BE2C (cell line): ENCODE measurements at places on chromosomes 3 and 15.

- no peak for DNase-seq
Observed at GRCh38 chr15:92524874-92525565, 130.6 kb downstream of the FAM174B start.

DNA sequence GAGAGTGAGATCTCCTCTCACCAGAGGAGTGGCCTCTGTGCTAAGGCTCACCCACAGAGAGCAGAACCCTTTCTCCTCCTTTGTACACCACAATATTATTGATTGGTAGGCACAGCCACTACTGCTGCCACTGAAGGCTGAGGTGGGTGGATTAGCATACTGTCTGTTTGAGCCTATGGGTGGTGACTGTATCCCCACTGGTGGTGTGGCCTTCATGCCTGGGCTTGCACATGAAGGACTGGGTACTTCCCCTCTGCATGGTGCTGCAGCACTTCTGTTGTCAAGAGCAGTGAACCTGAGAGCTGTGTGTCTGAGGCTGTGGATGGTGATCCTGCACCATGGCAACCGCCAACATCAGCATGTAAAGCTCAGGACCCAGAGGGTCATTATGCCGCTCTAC lies 35.7 kb upstream of the NECTIN3 start:
- DNase-seq = no peak

GRCh38 chr3:21520106-21520963 lies 230.7 kb downstream of the ZNF385D start:
- DNase-seq = no peak

DNA sequence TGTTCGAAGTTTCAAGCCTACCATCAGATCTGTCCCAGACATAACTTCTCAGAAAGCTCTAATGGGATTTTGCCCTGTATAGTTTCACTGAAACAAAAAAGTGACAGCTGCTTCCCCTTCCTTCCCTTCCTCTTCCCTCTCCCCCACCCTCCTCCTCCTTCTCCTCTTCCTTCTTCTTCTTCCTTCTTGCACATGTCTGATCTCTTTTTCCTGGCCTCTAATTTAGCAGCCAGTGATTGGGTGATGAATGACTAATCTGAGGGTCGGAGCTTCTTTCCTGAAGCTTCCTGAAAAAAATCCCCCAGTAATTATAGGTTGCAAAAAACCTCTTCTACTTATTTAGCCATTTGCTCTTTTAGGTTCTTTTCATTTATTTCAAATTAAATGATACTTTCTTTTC lies 168.7 kb downstream of the POTEB3 start:
- DNase-seq = no peak

GRCh38 chr3:110174908-110175307 lies 837.6 kb upstream of the DPPA4 start:
- DNase-seq = no peak

- DNase-seq = no peak
Observed at GRCh38 chr15:86375733-86376280, 296.1 kb downstream of the AGBL1 start.

DNA sequence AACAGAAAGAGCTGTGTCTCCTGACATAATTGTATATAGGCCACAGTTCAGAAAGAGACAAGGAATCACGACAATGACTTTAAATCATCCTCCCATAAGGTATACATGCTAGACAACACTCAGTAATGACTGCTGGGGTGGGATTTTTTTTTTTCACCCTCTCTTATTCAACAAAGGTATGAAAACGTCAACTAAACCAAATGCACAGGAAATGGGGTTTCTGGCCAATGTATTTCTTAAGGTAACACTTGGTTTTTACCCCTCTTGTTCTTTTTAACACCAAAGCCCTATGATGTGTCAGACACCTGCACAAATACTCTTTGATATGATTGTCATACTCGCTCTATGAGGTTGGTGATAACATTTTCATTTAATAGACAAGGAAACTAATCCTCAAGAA lies 78.3 kb downstream of the MCF2L2 start:
- DNase-seq = no peak

- no peak for DNase-seq
Observed at GRCh38 chr3:121817753-121818152, 17.1 kb downstream of the IQCB1 start.

DNA sequence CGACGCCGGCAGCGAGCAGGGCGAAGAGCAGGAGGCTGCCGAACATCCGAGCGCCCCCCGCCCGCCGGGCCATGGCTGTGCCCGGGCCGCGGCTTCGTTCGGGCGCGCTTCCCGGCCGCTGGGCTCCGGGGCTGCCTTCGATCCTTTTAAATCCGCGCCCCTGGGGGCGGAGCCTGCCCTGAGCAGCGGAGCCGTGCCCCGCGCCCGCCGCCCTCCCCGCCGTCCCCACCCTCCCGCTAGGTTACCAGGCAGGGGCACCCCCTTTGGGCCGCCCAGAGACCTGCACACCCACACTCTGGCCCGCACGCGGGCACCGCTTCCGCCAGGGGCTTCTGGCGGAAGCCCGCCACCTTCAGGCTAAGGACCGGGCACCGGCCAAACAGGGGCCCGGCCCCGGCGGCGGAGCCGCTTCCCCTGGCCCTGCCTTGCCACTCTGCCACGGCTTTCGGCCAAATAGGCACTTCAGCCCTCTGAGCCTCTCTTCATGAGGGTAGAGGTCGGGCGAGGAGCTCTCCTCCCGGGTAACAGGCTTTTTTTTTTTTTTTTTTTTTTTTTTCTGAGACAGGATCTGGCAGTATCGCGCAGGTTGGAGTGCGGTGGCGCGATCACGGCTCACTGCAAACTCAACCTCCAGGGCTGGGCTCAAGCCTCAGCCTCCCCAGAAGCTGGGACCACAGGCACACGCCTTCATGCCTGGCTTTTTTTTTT lies at the start of gene NMB:
NMB (minus strand) TSS at position 120 of the 708 bp plus-strand sequence; CDS start at position 73, 47 bp downstream.
- peak; percentile 96 for DNase-seq

DNA sequence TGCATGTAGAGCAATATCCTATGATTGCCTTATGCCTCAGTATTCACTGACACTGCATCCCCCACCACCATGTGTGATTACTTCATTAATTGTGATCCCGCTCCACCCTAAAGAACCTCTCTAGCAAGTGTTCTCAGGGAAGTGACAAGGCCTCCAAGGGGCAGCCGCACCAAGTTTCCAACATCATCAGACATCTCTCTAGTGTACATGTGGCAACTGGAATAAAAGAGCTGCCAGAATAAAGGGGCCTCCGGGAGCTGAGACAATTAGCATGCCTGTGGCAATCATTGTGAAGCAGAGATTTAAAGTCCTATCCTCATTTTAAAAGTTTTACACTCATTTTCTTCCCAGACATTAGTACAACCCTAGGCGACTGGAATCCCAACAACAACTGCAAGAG lies 902.1 kb upstream of the SEMA6D start:
- DNase-seq = no peak

- DNase-seq = no peak
Observed at GRCh38 chr15:76270876-76271275, 40.4 kb downstream of the ETFA start.

- no peak for DNase-seq
Observed at GRCh38 chr15:93451822-93452221, 362.8 kb upstream of the RGMA start.

DNA sequence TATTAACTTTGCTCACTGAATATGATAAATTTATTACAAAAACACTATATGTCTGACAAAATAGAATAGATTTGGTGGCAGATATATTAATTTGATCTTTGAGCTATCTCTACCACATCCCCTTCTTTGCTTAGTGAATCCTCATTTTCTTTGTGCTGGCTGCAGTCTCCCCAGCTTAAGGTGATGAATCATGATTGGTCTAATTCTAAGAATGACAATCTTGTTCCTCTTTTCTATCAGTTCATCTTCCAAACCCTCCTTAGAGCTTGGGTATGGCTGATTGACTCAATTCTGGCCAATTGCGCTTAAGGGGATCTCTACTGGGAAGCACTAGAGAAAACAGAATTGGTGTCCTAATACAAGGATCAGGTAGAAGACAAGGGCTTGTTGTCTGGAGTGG lies 309.6 kb upstream of the GOLIM4 start:
- DNase-seq = no peak

DNA sequence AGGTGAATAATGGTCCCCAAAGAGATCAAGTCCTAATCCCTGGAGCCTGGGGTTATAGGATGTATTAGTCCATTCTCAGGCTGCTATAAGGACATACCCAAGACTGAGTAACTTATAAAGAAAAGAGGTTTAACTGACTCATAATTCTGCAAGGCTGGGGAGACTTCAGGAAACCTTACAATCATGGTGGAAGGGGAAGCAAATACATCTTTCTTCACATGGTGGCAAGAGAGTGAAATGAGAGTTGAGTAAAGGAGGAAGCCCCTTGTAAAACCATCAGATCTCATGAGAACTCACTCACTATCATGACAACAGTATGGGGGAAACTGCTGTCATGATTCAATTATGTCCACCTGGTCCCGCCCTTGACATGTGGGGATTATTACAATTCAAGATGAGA lies 142.9 kb upstream of the ANKRD28 start:
- no peak for DNase-seq

DNA sequence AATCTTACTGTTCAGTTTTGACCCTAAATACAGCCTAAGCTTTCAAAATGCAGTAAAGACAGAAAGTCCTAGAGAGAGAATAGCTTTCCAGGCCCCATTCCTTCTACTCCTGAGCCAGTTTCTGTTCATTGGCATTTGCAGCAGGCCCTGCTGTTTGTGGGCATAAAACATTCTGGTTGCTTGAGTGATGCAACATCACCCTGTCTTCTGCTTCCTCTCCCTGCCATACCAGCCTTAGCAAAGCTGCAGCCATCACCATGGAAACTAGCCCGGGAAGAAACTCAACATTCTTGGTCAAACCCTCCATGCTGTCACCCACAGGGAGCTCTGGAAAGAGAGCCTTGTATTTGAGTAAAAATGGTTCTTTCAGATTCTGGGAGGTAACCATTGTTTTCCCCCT lies 325.7 kb downstream of the MAGI1 start:
- no peak for DNase-seq

DNA sequence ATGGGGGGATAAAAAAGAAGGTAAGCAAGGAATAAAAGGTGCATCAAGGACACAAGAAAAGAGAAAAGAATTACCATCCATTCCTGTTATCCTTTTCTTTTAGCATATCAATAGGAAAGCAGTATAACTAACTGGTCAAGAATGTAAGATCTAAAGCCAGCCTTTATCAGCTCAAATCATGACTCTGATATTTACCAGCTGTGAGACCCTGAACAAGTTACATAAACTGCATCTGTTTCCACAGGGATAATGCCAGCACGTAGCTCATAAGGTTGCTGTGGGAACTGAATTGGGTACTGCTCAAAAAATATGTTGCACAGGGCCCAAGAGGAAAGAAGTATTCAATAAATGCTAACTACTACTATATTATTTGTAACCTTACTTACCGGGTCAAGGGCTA lies 1092.2 kb upstream of the CFAP20DC start:
- no peak for DNase-seq
